ENCODE measurements at places on chromosomes 4 and X. TPM values are rescaled to one million over a fixed set of nuclear protein-coding genes. Genes with fewer than 3 reads are reported as not detected.

The NPY2R gene
- total RNA-seq = not detected

The PNCK gene
- under 0.01 TPM for total RNA-seq

The SATL1 gene
- total RNA-seq = not detected

The SULT1B1 gene
- 7.7 TPM for total RNA-seq
